SJCRH30 (cell line): ENCODE measurements at places on chromosomes 5 and 9.

DNA sequence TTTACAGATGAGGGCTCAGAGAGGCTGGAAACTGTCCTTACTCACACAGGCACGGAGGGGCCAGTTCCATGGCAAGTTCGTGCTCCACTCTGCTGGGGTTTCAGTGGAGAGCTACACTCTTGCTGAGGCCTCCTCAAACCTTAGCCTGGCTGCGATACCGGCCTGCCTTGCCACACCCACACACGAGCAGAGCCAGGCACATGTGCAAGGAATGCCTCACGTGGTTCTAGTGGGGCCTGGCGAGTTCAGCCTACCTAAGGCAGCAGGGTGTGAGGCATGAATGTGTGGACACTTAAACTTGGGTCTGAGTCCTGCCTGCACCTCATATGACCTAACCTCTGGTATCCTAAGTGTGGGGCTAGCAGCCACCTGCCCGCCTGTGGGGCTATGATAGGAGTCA, 21.5 kb upstream of the PRDM12 start:
- DNase-seq = no peak

DNA sequence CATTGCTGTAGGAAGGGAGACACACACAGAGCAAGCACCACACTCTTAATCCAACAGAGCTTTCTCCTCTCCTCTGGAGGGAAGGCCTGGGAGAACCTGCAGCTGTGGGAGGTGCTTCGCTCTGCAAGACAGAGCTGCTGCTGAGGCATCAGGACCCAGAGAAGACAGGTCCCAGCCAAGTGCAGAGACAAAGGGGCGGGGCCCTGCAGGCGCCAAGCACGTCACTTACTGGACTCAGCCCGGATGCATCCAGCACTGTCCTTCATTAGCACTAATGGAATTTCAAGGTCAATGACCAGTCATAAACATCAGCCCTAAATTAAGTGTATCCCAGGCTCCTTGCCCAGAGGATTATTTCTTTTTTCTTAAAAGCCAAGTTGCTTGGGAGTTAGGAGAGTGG, 337.1 kb upstream of the PANK3 start:
- DNase-seq = no peak

DNA sequence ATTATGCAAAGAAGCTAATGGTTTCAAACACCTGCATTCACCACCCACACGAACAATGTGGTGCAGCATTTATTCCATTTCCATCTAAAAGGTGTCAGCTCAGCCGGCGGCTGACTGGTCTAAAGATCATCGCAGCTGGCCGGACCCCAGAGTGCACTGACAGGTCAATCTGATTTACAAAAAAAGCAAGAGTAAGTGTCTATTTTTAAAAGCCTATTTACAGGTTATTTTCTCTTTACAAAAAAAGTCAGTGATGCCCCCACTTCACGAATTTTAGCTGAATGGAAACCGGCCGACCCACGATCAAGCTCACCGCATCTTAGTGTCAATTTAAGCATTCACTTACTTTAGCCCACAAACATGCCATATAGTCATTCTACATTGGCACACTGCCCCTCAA, 58.3 kb downstream of the SEMA4D start:
- DNase-seq = no peak

DNA sequence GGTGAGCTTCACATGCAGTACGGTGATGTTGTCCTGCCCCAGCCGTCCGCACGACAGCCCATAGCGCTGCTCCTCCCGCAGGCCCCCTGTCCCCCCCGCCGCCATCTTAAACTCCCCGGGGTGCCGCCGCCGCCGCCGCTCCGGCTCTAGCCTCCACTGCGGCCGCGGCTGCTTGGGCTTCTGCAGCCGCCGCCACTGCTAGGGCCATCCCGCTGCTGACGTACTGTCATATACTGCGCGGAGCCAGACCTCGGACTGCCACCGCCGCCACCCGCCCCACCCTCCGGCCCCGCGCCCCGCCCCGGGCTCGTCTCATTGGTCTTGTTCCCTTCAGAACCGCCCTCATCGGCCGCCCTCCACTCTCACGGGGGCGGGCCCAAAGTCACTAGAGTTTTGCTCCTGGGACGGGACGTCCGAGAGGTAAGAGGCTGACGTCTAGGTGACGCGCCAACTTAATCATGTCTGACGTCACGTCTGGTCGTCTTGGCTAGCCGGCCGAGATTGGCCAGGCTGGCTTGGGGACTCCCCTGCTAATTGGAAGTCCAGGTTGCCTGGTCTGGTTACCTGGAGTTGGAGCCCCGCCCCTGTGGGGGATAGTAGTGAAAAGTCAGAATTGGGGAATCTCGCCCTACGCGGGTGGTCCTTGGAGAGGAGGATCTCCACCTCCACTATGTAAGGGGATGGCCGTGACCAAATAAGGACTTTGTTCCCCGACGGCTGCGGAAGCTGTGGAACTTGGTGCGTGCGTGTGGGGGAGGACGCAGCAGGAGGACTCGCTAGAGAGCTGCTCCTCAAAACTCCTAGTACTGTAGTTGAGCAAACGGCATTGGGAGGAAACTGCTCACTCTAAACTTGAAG, at the start of gene ELL2:
ELL2 (minus strand) TSS at position 235 of the 858 bp plus-strand sequence; CDS start at position 105, 130 bp downstream.
- DNase-seq = peak; percentile 92

- DNase-seq = no peak
Observed at GRCh38 chr9:23842565-23843129, 16.6 kb upstream of the ELAVL2 start.

GRCh38 chr5:95759005-95759404, 27.9 kb downstream of the RHOBTB3 start:
- DNase-seq = no peak

GRCh38 chr9:132769906-132770769, 99.9 kb downstream of the GTF3C4 start:
- no peak for DNase-seq

GRCh38 chr9:129916707-129917106, 81.4 kb downstream of the USP20 start:
- no peak for DNase-seq
